CD4-positive, alpha-beta T cell treated with Interleukin-15 for 4 hours (primary cell): ENCODE measurements at places on chromosomes 6 and 20.

GRCh38 chr6:11374036-11375010 lies 141.9 kb upstream of the NEDD9 start:
- DNase-seq, result no peak

DNA sequence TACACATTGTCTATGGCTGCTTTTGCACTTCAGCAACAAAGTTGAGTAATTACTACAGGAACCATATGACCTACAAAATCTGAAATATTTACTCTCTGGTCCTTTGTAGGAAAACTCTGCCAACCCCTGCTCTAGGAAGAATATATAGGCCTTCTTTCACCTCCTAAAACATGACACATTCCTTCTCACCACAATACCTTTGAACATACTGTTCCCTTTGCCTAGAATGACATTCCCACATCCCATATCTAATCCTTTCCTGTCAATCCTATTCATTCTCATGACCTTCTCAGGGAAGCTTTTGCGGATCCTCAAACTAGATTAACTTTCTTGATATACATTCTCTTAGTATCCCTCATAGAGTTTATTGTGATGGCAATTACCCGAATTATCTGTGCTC lies 18.0 kb upstream of the NCOA6 start:
- no peak for DNase-seq

DNA sequence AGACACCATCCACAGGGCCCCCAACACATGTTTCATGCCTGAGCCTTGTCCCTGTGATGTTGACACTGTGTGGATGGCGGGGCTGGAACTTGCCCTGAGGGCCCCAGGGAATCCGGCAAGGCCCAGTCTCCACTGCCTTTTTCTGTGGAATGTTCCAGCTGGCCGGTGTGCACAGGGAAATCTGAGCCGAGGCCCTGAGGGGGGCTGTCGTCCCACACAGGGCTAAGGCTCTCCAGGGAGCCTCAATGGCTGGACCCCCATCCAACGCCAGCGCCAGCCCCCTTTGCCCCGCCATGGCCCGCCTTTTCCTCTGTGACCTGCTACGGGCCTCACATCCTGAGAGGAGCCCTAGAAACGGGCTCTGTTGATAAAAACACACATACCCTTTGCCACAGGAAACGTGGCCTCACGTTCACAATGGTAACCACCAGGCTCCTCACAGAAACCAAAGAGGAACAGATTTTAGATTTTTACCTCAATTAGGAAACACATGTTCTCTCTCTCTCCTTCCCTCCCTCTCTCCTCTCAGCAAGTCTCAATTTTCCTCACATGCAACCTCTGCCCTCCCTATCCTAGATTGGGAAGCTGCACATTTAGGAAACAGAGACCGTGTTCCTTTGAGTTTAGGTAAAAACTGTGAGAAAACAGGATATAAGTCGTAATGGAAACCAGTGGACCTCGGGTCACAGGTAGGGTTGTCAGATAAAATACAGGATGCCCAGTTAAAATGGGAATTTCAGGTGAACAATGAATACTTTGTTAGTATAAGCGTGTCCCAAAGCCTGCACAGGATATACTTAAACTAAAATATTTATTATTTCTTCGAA lies 13.7 kb upstream of the ZNF831 start:
- peak; percentile 88 for DNase-seq

DNA sequence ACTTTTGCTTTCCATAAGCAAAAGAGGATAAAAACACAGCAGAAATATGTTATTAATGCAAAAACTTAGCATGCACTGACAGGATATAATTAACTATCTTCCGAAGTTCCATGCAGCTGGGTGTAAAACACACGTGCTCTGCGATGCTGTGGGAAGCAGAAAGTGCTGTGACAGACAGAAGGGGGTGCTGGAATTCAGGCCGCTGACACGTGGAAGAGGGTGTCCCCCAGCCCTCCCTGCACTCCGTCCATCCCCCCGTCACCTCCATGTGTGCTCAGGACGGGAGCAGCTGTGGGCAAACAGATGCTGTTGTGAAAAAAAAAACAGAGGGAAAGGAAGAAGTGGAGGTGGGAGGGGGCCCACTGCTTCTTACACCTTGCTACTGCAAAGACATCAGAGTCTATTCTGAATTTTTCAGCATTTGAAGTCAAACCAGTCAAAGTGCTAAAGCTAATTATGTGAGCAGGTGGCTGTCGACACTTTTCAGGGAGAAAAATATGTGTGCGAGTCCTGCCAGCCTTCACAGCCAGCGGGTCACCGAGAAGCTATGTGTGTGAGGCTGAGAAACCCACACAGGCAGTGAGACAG lies 175.9 kb upstream of the AFDN start:
- DNase-seq, result no peak

GRCh38 chr6:100168148-100168547 lies 174.1 kb upstream of the MCHR2 start:
- no peak for DNase-seq
